Spleen (tissue), 13 donors: ENCODE measurements at places on chromosomes 7 and 10. TPM values are rescaled to one million over a fixed set of nuclear protein-coding genes. Genes with fewer than 3 reads are reported as not detected.

Gene MBL2
- 0.02 TPM for polyA plus RNA-seq

Gene SEMA3E
- polyA plus RNA-seq = not detected

Gene CPA1
- polyA plus RNA-seq = 1.3 TPM

Gene MGAM2
- 0.03 TPM for polyA plus RNA-seq

Gene AKR1C2
- polyA plus RNA-seq = 0.91 TPM

Gene PRDX3
- polyA plus RNA-seq = 94.2 TPM

Gene SNX10
- polyA plus RNA-seq = 28.6 TPM

Gene RET
- polyA plus RNA-seq = 0.10 TPM

Gene RAMP3
- 14.2 TPM for polyA plus RNA-seq

DNA sequence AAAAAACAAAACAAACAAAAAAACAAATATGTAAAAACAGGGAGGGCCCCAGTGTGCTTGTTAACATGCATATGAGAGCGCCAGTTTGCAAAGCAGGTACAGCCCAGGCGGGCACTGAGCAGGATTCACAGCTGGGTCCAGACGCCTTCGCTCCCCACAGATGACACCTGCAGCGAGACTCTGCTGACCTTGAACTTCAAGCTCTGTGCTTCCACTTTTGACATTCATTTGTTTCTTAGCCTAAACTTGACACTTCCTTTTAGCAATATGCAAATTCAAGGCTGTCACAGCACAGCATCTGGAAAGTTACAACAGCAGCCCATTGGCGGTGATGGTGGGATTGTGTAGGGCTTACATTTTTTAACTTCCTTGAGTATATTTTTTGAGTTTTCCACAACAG lies 88.8 kb upstream of the TNS3 start:
- peak; percentile 90 for DNase-seq
- H3K4me3 ChIP-seq = no peak overlapping the region
- H3K27me3 ChIP-seq = no peaks in the 10 kb centered on the region

DNA sequence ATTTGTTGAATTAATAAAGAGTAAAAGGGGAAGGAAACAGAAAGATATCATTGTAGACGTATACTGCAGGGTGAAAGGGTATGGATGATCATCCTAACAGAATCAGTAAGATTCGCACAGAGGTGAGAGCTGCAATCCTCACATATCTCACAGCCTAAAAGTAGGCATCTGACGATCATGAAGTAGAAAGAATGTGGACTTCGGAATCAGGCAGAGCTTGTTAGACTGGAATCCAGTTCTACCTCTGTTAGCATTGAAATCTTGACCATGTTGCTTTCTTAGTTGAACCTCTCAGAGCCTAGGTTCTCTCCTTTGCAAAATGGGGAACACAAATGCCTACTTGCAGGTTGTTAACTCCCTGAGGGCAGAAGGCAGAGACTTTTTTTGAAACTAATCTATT lies 320.0 kb upstream of the C7orf33 start:
- no peak overlapping the region for H3K27ac ChIP-seq
- no peak for DNase-seq
- H3K36me3 ChIP-seq = no peaks in the 10 kb centered on the region
- no peaks in the 10 kb centered on the region for H3K27me3 ChIP-seq
- H3K4me1 ChIP-seq = no peaks in the 10 kb centered on the region
- no peak overlapping the region for H3K4me3 ChIP-seq

DNA sequence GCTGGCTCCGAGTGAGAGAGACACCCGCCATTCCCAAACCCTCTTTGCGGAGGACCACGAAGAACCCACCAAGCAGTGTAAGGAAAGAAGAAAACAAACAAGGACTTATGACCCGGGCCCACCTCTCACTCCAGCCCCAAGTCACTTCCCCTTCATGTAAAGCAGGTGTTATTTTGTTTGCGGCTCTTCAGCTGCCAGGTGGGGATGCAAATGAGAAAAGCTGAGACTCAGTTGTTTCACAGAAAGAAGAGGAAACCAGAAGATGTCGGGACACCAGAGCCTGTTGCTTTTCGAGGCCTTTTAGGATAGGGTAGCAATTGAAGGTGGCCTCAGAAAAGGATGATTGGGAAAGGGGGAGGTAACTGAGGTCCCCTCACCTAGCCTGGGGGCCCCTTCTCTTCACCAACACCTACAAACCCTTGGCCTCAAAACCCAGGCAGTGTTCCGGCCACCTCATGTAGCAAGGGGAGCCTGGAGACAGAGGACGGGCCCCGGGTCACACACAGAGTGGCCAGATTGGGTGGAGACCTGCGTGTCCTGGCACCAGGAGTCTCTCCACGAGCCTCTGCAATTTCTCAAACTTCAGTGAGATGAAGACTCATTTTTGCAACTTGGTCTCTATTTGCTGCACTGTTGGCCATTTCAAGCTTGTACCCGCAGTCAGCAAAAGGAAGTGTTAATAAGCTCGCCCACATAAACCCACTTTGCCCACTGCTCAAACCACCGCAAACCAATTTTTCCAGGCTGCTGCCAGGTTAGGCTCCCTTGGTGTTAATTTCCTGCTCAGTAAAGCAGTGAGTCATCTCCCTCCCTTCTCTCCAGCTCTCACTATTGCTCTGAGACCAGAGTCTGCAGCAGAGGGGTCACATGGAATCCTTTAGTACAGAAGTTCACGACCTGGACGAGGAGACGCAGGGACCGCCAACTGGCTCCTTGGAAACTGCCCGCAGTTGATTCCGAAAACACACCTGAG lies 45.5 kb downstream of the AOC1 start:
- H3K36me3 ChIP-seq = no peaks in the 10 kb centered on the region
- H3K4me3 ChIP-seq = no peak overlapping the region
- no peaks in the 10 kb centered on the region for H3K27me3 ChIP-seq
- peaks cover 21% of the 10 kb centered on the region for H3K4me1 ChIP-seq

DNA sequence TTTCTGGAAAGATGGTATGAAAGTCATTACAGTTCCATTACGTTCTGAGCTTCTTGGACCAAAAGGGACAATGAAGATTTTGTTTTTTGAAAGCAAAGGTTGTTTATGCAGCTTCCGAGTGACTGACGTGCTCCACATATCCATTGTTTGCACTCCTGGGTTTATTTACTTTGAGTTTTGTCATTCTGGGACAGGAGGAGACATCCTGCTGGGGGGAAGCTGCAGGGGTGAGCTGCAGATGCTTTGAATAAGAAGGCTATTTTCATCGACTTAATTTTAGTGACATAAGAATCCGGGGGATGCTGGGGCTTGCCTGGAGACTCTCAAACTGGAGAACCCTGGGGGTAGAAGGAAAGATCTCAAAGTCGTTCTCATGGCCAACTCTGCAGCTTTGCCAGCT lies 12.7 kb upstream of the SFMBT2 start:
- no peaks in the 10 kb centered on the region for H3K36me3 ChIP-seq
- no peak for DNase-seq
- H3K4me3 ChIP-seq = no peak overlapping the region
- no peaks in the 10 kb centered on the region for H3K27me3 ChIP-seq
- H3K27ac ChIP-seq = no peak overlapping the region

- H3K27ac ChIP-seq = no peak overlapping the region
- H3K4me1 ChIP-seq = no peaks in the 10 kb centered on the region
- DNase-seq = no peak
- no peaks in the 10 kb centered on the region for H3K36me3 ChIP-seq
Observed at GRCh38 chr10:76451911-76452310, 1020.5 kb downstream of the LRMDA start.

GRCh38 chr7:41107330-41107937 lies 595.5 kb downstream of the INHBA start:
- H3K4me1 ChIP-seq = no peaks in the 10 kb centered on the region
- H3K27ac ChIP-seq = no peak overlapping the region
- no peaks in the 10 kb centered on the region for H3K36me3 ChIP-seq

GRCh38 chr7:50868426-50869100 lies 85.9 kb upstream of the GRB10 start:
- no peak for DNase-seq
- H3K27me3 ChIP-seq = no peaks in the 10 kb centered on the region
- H3K27ac ChIP-seq = no peak overlapping the region
- no peak overlapping the region for H3K4me3 ChIP-seq
- no peaks in the 10 kb centered on the region for H3K4me1 ChIP-seq
- H3K36me3 ChIP-seq = no peaks in the 10 kb centered on the region

DNA sequence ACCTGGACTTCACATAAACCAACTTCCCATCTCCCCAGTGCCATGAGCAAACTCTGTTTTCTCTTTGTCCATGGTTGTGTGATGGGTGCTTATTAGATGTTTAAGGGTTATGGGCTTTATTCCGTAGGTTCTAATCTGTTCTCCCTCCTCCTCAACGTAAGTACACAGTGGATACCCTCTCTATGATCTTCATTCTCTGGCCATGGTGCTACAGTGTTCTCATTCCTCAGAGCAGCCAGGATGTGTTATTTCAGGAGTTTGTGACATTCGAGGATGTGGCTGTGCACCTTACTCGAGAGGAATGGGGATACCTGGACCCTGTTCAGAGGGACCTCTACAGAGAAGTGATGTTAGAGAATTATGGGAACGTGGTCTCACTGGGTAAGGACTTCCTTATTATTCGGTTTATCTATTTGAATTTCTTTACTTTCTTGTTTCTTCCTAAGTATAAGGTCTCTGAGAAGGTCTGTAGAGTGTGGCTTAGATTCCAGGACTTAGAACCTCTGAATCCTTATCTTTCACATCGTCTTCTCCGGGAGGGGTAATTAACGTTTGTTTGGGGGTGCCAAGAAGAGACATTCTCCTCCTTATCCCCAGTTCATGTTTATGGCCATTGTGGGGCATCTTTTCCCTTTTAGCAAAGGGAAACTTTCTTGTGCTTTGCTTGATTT lies 3.8 kb downstream of the ZNF655 start:
- peaks cover 10% of the 10 kb centered on the region for H3K4me1 ChIP-seq
- no peak overlapping the region for H3K27ac ChIP-seq
- no peak overlapping the region for H3K4me3 ChIP-seq
- no peaks in the 10 kb centered on the region for H3K27me3 ChIP-seq

DNA sequence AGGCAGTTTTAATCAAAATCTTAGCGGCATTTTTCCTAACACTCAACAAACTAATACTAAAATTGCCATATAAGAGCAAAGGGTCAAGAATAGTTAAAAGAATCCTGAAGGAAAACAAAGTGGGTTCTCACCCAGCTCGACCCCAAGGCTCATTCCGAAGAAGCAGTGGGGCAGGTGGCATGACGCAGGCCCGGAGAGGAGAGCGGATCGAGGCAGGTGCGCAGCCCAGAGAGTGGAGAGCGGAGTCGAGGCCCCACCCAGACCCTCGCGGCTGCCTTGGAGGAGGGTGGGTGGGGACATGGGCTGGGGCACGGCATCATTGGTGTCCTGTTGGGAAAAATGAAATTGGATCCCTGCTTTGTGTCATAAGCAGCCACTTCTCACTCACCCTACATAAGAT lies 109.8 kb downstream of the INPP5A start:
- H3K4me3 ChIP-seq = no peak overlapping the region
- DNase-seq = peak; percentile 42
- H3K4me1 ChIP-seq = peaks cover 28% of the 10 kb centered on the region
- H3K36me3 ChIP-seq = peaks cover 2% of the 10 kb centered on the region
- H3K27ac ChIP-seq = no peak overlapping the region

DNA sequence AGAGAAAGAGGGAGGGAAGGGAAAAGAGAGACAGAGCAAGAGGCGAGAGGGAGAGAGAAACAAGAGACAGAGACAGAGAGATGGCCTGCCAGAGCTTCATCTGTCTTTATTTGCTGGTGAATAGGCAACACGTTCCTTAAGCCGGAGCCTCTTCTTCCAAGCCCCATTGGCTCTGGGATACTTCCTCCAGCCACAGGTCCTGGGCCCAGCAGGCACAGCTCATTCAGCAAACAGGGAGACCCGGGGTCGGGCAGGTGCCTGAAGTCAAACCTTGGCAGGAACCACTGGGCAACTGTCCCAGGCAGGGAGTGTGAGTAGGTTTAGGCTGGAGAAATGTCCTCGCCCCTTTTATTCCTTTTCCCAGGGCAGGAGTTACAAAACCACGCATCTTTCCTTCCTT lies 68.2 kb downstream of the MYL10 start:
- no peaks in the 10 kb centered on the region for H3K36me3 ChIP-seq
- peaks cover 19% of the 10 kb centered on the region for H3K27me3 ChIP-seq
- DNase-seq = no peak
- no peaks in the 10 kb centered on the region for H3K4me1 ChIP-seq
- no peak overlapping the region for H3K4me3 ChIP-seq

- H3K36me3 ChIP-seq = no peaks in the 10 kb centered on the region
- H3K4me1 ChIP-seq = no peaks in the 10 kb centered on the region
- no peak overlapping the region for H3K4me3 ChIP-seq
- DNase-seq = no peak
- H3K27me3 ChIP-seq = no peaks in the 10 kb centered on the region
- no peak overlapping the region for H3K27ac ChIP-seq
Observed at GRCh38 chr10:21926358-21926925, 77.1 kb downstream of the DNAJC1 start.

GRCh38 chr7:12954380-12955033 lies 267.1 kb downstream of the ARL4A start:
- H3K4me3 ChIP-seq = no peak overlapping the region
- H3K27me3 ChIP-seq = no peaks in the 10 kb centered on the region
- no peaks in the 10 kb centered on the region for H3K4me1 ChIP-seq
- no peaks in the 10 kb centered on the region for H3K36me3 ChIP-seq
- no peak for DNase-seq
- H3K27ac ChIP-seq = no peak overlapping the region

GRCh38 chr7:130309986-130310385 lies 17.0 kb downstream of the CPA4 start:
- no peaks in the 10 kb centered on the region for H3K4me1 ChIP-seq
- H3K4me3 ChIP-seq = no peak overlapping the region
- H3K36me3 ChIP-seq = no peaks in the 10 kb centered on the region
- no peaks in the 10 kb centered on the region for H3K27me3 ChIP-seq

DNA sequence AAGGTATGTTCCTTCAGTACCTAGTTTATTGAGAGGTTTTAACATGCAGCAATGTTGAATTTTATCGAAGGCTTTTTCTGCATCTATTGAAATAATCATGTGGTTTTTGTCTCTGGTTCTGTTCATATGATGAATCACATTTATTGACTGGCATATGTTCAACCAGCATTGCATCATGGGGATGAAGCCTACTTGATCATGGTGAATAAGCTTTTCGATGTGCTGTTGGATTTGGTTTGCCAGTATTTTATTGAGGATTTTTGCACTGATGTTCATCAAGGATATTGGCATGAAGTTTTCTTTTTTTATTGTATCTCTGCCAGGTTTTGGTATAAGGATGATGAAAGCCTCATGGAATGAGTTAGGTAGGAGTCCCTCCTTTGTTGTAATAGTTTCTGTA lies 204.0 kb upstream of the GNAI1 start:
- DNase-seq = no peak
- H3K27ac ChIP-seq = no peak overlapping the region
- H3K36me3 ChIP-seq = no peaks in the 10 kb centered on the region
- no peaks in the 10 kb centered on the region for H3K27me3 ChIP-seq
- H3K4me1 ChIP-seq = no peaks in the 10 kb centered on the region

GRCh38 chr10:35027567-35027966 lies 62.6 kb downstream of the CUL2 start:
- no peak overlapping the region for H3K4me3 ChIP-seq
- no peaks in the 10 kb centered on the region for H3K27me3 ChIP-seq

- no peak for DNase-seq
- peaks cover 10% of the 10 kb centered on the region for H3K4me1 ChIP-seq
- H3K36me3 ChIP-seq = no peaks in the 10 kb centered on the region
- no peaks in the 10 kb centered on the region for H3K27me3 ChIP-seq
- peak overlapping the region; percentile 27 for H3K4me3 ChIP-seq
Observed at GRCh38 chr7:134779741-134780065, 269 bp downstream of the CALD1 start.

DNA sequence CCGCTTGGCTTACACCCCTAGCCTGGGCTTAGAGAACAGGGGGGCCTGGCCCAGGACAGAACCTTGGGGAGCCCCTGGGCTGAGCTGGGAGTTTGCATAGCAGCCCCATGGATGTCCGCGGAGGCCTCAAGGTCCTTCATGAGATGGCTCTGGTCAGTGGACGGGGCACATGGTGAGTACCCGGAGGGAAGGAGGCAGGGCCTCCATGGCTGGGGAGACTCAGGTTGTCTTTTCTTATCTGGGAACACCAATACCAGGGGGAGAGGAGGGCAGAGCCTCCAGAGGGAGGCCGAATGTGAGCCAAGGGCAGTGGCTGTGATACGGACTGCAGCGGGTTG lies 64.8 kb downstream of the GLRX3 start:
- H3K27ac ChIP-seq = no peak overlapping the region
- H3K36me3 ChIP-seq = no peaks in the 10 kb centered on the region
- no peaks in the 10 kb centered on the region for H3K27me3 ChIP-seq
- no peak for DNase-seq
